Glutamatergic neuron (in vitro differentiated cells): ENCODE measurements at places on chromosomes 5 and 9. TPM values are rescaled to one million over a fixed set of nuclear protein-coding genes. Genes with fewer than 3 reads are reported as not detected.

- peaks cover 18% of the 10 kb centered on the region for H3K27me3 ChIP-seq
- H3K27ac ChIP-seq: peak overlapping the region; percentile 0
- peak overlapping the region; percentile 80 for H3K4me3 ChIP-seq
Measured at GRCh38 chr5:140109018-140109758, 4.7 kb upstream of the PURA start.

DNA sequence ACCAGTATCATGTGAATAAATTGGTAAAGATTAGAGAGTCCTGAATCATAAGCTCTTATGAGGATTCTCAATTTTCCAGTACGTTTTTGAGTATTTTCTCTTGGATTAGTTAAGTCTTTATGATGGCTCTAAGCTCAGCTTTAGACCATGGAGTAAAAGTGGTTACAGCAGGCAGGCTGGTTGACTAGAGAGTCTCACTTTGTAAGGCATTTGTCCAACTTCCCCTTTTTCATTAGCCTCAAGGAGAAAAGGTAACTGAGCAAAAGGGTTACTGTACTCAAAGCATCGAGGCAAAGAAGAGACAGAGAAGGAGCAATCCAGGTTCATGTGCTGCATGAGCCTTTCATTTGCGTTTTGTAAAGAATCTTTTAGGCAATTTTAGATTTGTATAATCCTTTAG, 8.5 kb downstream of the NOP16 start:
- H3K4me3 ChIP-seq: no peak overlapping the region
- DNase-seq: no peak
- H3K36me3 ChIP-seq: no peaks in the 10 kb centered on the region
- H3K27me3 ChIP-seq: no peaks in the 10 kb centered on the region
- H3K4me1 ChIP-seq: no peaks in the 10 kb centered on the region

CMBL gene
- 2.2 TPM for total RNA-seq

DNA sequence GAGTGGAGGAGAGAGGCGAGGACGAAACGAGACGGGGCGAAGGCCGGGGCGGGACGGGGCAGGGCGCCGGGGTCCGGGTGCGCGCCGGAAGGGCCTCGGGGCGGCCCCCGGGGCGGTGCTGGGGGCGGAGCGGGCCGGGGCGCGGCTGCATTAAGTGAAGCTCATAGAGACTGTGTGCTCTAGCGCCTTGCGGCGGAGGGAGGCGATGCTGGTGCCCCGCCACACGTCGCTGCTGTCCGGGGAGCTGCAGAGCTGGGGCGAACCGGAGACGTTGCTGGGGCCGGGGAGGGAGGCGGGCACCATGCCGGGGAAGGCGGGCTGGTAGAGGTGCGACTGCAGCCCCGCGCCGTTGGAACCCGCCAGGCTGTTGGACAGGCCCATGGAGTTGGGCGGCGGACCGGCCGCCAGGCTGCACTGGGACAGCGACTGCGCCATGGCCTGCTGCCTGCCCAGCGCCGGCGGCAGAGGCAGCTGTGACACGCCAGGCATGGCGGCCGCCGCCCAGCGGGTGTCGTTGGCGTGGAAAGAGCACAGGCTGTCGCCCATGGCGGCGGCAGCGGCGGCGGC, 8.3 kb downstream of the OTP start:
- peaks cover 6% of the 10 kb centered on the region for H3K4me1 ChIP-seq
- H3K36me3 ChIP-seq: no peaks in the 10 kb centered on the region
- peak overlapping the region; percentile 60 for H3K4me3 ChIP-seq
- DNase-seq: peak; percentile 77
- peaks cover 29% of the 10 kb centered on the region for H3K27me3 ChIP-seq
- no peak overlapping the region for H3K27ac ChIP-seq

DNA sequence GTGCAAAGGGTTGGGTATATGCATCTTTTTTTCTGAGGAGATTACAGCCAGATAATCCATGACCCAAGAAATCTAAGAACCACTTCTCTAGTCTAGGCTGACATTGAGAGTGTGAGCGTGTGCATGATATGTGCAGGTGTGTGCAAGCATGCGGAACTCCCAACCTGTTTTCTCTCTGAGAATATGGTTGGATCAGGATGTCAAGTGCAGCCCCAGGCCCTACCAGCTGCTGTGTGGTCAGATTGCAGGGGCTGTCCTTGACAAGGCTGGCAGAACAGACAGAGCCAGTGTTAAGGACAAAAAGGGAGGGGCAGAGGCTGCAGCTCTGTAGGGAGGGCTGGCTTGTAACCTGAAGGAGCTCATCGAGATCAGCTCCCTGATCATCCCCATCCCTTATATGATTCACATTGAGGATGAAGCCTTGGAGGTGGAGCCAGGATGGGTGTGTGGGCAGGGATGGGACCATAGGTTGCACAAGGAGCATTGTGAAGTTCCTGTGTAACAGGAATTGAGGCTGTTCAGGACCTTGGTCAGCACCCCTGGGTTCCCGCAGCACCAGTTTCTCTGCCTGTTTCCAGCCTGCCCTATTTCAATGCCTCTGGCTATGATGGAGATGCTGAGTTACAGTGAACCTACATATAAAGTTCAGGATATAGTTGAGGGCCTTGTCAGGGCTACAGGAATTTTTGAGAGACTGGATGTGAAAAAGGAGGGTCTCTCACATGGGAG, 52.6 kb upstream of the ARAP3 start:
- H3K27ac ChIP-seq: no peak overlapping the region
- H3K4me1 ChIP-seq: peaks cover 15% of the 10 kb centered on the region
- H3K27me3 ChIP-seq: no peaks in the 10 kb centered on the region
- H3K4me3 ChIP-seq: no peak overlapping the region
- no peaks in the 10 kb centered on the region for H3K36me3 ChIP-seq

DNA sequence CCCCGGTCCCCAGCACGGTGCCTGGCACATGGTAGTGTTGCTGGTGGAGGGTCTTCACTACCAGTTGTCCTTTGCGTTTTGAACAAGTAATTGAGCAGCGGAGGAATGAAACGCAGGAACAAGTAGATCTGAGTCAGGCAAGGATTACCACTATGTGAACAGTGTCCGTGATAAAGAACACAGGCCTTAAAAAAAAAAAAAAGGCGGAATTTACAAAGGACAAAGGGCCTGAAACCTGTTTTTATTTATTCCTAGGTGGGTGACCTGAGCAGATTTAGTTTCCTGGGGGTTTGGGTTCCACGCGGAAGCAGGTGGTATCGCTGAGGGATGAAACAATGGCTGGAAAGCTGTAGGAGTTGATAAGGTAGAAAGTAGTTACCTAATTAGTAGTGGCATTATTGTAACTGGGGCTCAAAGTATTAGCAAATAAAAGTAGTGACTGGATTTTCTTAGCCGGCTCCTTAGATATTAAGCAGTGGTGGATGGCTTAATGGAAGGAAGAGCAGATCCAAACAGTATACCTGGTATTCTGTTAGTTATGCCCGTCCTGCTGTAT, 1.1 kb downstream of the RUSC2 start:
- peaks cover 8% of the 10 kb centered on the region for H3K27me3 ChIP-seq
- peak overlapping the region; percentile 66 for H3K27ac ChIP-seq
- peaks cover 11% of the 10 kb centered on the region for H3K4me1 ChIP-seq
- DNase-seq: no peak
- no peaks in the 10 kb centered on the region for H3K36me3 ChIP-seq

DNA sequence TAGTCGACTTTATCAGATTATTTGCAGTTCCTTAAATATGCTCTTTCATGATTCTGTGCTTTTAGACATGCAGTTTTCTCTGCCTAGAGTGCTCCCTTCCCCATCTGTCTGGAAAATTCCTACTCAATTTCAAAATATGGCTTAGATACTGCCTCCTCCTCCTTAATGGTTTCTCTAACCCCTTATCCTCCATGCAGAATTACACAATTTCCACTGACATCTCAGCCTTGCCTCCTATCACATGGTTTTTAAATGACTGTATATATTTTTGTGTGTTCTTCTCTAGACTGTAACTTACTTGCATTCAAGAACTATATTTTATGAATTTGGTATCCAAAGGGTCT, 85.2 kb downstream of the SLC44A1 start:
- no peak overlapping the region for H3K27ac ChIP-seq
- peaks cover 6% of the 10 kb centered on the region for H3K27me3 ChIP-seq
- H3K4me1 ChIP-seq: peaks cover 6% of the 10 kb centered on the region
- H3K36me3 ChIP-seq: no peaks in the 10 kb centered on the region
- H3K4me3 ChIP-seq: no peak overlapping the region
- no peak for DNase-seq
